K562 (cell line): ENCODE measurements at places on chromosomes 16 and 17.

GRCh38 chr16:59973966-59974365 lies 1239.8 kb upstream of the GOT2 start:
- no peak for DNase-seq

GRCh38 chr17:64315032-64315490 lies 52.0 kb upstream of the TEX2 start:
- DNase-seq = no peak

- DNase-seq = no peak
These were observed 9.2 kb downstream of the NACA2 start for GRCh38 chr17:61581611-61582349.

GRCh38 chr17:2058586-2059546 lies 4.0 kb downstream of the HIC1 start:
- no peak for DNase-seq

DNA sequence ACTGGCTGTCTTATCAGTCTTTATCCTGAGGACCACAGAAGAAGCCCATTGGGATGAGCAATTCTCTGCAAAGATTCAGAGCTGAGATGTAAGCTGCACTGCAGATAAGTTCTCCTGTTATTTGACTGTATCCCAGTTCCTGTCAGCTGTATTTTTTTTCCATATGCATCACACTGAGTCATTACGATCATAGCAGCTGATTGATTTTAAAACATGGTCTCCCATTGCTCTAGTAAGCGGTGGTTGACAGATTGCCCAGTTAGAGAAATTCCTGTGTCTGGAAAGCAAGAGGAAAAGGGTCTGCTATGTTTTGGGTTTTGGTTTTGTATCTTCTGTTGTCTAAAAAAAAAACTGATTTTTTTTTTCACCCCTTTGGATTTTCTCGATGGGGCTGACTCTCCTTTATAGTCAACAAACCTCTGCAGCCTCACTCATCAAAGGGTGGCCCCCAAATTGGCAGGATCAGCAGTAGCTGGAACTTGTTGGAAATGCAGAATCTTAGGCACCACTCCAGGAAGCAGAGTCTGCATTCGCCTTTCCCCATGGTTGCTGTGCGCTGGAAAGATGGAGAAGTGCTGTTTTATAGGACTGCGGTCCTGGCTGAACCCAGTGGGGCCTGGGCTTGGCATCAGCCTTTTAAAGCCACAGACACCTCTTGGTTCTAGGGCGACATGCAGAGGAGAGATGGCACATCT lies 220.1 kb upstream of the MPHOSPH6 start:
- DNase-seq = no peak

- peak; percentile 8 for DNase-seq
These were observed 261.8 kb upstream of the PSMD7 start for GRCh38 chr16:74034862-74035261.

DNA sequence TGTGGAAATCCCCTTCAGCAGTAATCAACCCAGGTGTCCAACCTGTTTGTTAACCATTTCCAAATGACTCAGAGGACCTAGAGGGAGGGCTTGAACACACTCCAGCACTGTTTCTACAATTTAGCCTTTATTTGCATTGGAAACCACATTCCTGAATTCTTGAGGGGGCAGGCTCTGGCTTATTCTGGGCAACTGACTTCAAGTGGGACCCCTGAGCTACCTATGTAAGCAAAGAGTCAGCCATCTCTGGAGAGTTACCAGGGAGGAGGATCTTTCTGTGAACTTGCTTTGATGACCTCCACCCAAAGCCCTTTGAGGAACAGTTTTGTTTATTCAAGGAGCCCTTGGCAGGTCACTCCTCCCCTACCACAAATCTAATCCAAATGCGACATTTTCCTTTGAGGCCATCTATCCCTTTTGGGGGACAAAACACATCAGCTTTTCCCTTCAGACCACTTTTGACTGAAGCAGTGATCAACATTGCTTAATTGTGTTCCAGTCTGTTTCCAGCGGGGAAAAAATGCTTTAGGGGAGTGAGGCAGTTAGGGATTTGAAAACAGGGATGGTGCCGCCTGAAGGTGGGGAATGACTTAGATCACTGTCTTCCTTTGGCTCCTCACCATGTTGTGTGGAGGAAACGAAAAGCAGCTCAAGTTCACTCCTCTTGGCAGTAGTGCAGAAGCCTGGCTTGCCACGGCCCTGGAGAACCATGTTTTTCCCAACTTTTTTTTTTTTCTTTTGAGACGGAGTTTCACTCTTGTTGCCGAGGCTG lies 46.2 kb downstream of the TUBD1 start:
- DNase-seq = no peak

- no peak for DNase-seq
These were observed 8.6 kb downstream of the BAHCC1 start for GRCh38 chr17:81403671-81404534.

DNA sequence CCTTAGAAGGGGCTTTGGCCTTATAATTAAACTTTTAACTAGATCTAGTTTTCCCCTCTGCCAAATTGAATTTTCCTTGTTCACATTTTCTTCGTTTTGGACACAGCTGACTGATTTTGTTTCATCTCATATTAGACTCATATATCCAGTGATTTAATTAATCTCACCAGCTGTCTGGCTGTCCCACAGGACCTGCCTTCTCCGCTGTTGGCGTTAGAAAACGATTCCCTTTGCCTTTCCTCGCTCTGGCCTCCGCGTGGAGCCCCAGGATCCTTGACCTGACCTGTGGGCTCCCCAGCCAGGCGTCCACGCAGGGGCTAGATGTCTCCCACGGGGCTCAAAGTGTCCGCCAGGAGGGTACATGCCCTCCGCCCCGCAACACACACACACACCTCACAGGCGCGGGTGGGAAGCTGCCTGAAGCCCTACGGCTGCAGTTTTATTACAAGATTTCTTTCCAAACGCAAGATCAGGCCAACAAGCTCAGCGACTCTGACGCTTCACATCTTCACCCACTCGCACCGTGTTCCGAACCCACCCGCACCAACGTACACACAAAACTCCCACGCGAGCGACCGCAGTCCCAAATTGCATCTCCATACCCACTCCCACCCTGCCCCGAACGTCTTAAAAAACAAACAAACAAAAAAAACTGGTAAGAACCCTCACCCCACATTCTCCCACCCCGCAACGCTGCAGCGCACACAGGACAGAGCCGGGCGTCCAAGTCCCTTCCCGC lies 1.1 kb downstream of the RPRML start:
- no peak for DNase-seq

- DNase-seq = peak; percentile 71
These were observed 17.7 kb downstream of the CCL17 start for GRCh38 chr16:57422026-57422944.

DNA sequence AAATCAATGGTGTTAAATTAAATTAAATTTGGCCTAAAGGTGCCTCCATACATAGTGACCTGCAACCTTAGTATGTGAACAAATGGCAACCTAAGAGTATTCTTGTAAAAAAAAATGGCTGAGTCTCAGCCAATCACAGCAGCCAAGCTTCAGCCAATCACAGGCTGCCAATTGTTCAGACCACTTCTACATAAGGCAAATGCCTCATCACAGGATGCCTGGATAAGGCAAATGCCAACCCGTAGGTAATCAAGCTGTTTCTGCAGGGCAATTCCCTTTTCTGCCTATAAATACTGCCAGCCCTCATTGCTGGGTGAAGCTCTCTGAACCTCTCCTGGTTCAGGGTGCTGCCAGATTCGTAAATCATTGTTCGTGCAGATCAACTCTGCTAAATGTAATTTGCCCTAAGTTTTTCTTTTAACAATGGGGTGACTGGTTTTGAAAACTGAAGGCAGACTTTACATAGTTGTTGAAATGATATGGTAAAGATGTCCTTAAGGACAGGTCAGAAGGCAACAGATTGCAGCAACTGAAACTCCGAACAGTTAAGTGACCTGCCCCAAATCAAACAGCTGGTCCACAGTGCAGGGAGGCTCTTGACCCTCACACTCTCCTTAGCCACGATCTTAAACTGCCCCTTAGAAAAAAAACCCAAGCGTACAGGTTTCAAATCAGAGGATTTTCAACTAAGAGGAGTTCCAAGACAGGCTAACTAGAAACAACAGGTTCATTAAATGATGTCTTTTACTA lies 50.3 kb downstream of the N4BP1 start:
- DNase-seq = no peak

- DNase-seq = no peak
These were observed 1.4 kb downstream of the EFCAB13 start for GRCh38 chr17:47325176-47325575.

DNA sequence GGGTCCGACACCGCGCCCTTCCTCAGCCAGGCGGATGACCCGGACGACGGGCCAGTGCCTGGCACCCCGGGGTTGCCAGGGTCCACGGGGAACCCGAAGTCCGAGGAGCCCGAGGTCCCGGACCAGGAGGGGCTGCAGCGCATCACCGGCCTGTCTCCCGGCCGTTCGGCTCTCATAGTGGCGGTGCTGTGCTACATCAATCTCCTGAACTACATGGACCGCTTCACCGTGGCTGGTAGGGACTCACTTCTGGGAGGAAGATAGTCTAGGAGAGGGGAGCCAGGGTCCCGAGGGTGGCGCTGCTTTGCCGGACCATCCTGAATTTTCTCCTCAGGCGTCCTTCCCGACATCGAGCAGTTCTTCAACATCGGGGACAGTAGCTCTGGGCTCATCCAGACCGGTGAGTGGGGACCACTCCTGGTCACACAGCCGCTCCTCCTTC lies 601 bp downstream of the SPNS1 start:
- peak; percentile 35 for DNase-seq

GRCh38 chr17:17540278-17540906 lies 44.2 kb upstream of the RASD1 start:
- no peak for DNase-seq

DNA sequence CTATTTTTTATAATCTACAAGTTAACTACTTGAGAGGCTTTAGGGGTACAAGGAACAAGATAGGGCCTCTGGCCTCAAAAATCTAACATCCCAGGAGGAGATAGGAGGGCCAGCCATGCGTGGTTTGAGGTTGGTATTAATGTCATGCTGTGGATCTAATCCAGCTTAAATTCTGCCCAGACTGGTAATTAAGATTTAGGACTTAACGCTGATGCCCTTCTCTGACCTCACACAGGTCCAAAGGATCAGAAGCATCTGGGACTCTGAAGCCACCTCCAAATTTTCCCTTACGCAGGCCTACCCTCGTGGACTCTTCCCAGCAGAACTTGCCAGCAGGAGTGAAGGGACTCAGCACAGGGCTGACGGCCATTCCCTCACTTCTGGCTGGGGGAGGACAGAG lies 15.1 kb downstream of the SLC6A4 start:
- no peak for DNase-seq

GRCh38 chr17:80855196-80855947 lies 136.3 kb upstream of the CHMP6 start:
- DNase-seq = no peak

- DNase-seq = no peak
These were observed 3.1 kb upstream of the EXOC7 start for GRCh38 chr17:76106703-76107102.

GRCh38 chr17:64378890-64379354 lies 11.7 kb downstream of the PECAM1 start:
- DNase-seq = no peak

- no peak for DNase-seq
These were observed 74.7 kb downstream of the CHD9 start for GRCh38 chr16:53129281-53130158.

DNA sequence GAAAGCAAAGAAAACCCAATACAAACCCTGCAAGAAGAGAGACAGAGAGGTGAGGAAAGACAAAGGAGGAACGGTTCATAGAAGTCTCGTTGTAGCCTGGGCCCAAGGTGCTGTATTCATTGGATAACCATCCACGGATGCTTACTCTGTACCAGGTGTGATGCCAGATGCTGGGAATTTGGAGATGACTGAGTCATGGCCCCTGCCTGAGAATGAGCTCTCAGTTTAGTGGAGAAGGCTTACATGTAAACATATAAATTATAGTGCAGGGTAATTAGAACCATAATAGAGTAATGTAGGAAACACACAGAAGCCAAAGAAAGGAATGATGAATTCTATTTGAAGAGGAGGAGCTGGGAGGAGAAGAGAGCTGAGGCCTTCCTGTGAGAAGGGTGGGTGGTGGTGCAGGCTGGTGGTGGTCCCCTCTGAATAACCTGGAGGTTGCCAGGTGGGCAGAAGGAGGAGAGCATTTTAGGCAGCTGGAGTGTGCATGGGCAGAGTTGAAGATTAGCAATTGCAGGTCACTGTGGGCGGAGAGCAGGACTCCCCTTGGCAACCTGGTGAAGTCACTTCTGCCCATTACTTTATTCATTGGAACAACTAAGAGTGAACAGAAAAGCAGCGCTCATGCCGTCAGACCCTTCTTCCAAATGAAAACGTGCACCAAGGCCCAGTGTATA lies 7.7 kb upstream of the ZG16 start:
- DNase-seq = no peak
